ENCODE measurements at places on chromosomes 6 and 20.
A peak's percentile ranks its signal among the peaks of the same experiment; 100 is the strongest.

DNA sequence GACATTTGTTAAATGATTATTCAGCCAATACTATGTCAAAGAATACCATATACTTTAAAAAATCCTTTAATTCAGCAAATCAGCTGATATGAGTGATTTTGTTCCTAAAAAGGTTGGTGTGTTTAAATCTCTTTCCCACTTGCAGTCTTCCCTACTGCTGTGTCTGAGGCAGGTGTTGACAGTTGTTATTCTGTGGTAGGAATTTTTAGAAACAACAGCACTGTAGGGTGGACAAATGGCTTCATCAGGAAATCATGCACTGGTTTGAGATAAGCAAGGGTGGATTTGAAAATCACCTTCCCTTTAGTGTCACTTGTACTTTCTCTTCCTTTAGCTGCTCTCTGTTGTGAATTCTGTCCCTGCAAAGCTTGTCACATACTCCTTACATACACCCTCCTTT, 213.7 kb upstream of the SGK1 start:
- no peaks in the 10 kb centered on the region for H3K27me3 ChIP-seq
- H3K36me3 ChIP-seq: no peaks in the 10 kb centered on the region
- no peak overlapping the region for H3K4me3 ChIP-seq
- no peak overlapping the region for H3K27ac ChIP-seq
- H3K4me1 ChIP-seq: peaks cover 15% of the 10 kb centered on the region

- no peaks in the 10 kb centered on the region for H3K27me3 ChIP-seq
- no peak for DNase-seq
- no peak overlapping the region for H3K4me3 ChIP-seq
- H3K4me1 ChIP-seq: no peaks in the 10 kb centered on the region
- H3K36me3 ChIP-seq: peaks cover 14% of the 10 kb centered on the region
- no peak overlapping the region for H3K27ac ChIP-seq
Observed at GRCh38 chr6:158620963-158621693, 23.4 kb downstream of the DYNLT1 start.

GRCh38 chr20:64049878-64050260, 430 bp upstream of the SOX18 start:
- H3K36me3 ChIP-seq: no peaks in the 10 kb centered on the region
- DNase-seq: no peak
- peak overlapping the region; percentile 56 for H3K4me3 ChIP-seq
- H3K27ac ChIP-seq: peak overlapping the region; percentile 23

DNA sequence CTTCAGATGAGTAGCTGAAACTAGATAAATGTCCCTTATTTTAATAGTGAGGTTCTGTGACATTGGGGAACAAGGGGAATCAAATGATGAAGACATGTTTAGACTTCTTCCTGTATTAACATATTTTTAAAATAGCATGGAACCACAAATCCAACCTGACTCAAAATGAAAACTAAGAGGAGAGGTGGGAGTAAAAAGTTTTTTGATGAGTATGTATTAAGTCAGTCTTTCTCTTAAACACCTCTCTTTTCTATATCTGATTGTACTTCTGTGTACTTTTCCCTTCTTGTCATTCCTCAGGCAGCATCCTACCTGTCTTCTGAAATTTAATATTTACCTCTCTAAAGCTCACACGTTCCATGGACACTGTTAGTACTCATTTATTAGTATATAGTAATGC, 8.7 kb upstream of the SDHAF4 start:
- H3K27ac ChIP-seq: no peak overlapping the region
- no peaks in the 10 kb centered on the region for H3K27me3 ChIP-seq
- H3K4me1 ChIP-seq: no peaks in the 10 kb centered on the region
- 0 out of 2 replicates have a peak, but pooled peaks cover 2% of the 10 kb centered on the region for H3K36me3 ChIP-seq
- DNase-seq: no peak
- H3K4me3 ChIP-seq: no peak overlapping the region

DNA sequence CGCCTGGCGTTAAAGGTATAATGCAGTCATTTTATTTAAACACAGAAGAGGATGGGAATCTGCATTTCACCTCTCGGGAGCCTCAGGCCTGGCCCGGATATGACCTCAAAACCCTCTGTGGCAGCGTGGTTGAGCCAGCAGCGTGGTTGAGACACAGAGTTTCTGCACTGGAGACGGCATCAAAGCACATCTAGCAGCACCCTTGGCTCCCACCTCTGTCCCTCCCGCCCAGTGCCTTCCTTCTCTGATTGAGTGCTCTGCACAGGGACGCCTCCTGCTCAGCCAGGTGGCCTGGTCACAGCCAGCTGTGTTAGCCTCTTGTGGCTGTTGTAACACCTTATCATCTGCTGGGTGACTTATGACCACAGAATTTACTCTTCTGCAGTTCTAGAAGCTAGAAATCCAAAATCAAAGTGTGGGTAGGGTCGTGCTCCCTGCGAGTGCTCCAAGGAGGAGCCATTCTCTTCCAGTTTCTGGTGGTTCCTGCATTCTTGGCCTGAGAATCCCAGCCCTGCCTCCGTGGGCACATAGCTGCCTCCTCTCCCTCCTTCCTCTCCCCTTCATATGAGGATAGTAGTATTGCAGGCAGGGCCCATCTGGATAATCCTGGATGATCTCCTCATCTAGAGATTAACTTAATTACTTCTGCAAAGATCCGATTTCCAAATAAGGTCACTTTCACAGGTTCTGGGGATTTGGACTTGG, 156.7 kb downstream of the SYCP2 start:
- no peaks in the 10 kb centered on the region for H3K27me3 ChIP-seq
- H3K27ac ChIP-seq: no peak overlapping the region
- DNase-seq: no peak
- H3K4me3 ChIP-seq: no peak overlapping the region
- no peaks in the 10 kb centered on the region for H3K4me1 ChIP-seq
- no peaks in the 10 kb centered on the region for H3K36me3 ChIP-seq
